Bronchial epithelial cell (primary cell): ENCODE measurements at places on chromosomes 3 and 15. TPM values are rescaled to one million over a fixed set of nuclear protein-coding genes. Genes with fewer than 3 reads are reported as not detected.

HSPBAP1 gene
- 11.3 and 12.0 TPM in 2 replicates for total RNA-seq

ATXN7 gene
- 8.7 and 9.5 TPM in 2 replicates for total RNA-seq

EHD4 gene
- total RNA-seq: 21.1 and 28.3 TPM in 2 replicates

PP2D1 gene
- total RNA-seq: not detected in 2 replicates

RLBP1 gene
- total RNA-seq: not detected in 2 replicates

SCAANT1 gene
- not detected in 2 replicates for total RNA-seq

ZPLD1 gene
- total RNA-seq: 2.6 and 3.9 TPM in 2 replicates

DPPA2 gene
- total RNA-seq: not detected in 2 replicates

DNA sequence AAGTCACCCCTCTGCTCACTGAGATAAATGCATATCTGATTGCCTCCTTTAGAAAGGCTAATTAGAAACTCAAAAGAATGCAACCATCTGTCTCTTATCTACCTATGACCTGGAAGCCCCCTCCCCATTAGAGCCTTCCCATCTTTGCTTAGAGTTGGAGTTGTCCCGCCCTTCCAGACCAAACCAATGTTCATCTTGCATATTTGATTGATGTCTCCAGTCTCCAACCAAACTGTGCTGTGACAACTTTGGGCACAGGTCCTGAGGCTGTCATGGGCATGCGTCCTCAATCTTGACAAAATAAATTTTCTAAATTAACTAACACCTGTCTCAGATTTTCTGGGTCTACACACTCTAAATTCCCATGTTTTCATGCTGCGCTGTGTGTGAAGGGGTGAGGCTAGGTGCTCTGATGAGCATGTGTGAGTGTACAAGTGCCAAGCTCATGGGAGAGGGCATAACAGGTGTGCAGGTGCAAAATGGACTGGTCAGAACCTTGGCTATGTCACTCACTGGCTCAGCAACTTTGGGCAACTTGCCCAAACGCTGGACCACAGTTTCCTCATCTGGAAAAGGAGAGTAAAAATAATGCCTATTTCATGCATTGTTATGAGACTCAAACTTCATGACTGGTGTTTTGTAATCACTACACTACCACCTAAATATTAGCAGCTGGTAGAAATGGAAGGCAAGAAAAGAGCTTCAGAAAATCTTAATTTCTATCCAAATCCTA is 7.2 kb downstream of the DAPK2 start:
- no peak for DNase-seq

DNA sequence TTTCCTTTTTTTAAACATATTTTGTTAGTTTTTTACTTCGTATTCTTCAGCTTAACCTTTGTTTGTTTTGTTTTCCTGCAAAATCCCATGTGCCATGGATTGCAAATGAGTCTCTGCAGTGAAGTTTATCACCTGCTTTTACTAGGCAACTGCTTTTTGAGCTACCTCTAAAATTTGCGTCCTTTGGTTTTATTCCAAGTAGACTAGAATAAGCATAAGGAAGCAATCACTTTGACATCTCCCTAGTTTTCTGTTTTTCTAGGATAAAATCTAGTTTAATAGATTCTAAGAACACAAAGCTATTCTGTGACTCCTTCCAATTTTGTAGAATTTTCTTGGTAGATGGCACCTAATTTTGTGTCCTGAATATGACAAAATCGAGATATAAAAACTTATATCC is 1059.2 kb downstream of the OTOL1 start:
- no peak for DNase-seq

DNA sequence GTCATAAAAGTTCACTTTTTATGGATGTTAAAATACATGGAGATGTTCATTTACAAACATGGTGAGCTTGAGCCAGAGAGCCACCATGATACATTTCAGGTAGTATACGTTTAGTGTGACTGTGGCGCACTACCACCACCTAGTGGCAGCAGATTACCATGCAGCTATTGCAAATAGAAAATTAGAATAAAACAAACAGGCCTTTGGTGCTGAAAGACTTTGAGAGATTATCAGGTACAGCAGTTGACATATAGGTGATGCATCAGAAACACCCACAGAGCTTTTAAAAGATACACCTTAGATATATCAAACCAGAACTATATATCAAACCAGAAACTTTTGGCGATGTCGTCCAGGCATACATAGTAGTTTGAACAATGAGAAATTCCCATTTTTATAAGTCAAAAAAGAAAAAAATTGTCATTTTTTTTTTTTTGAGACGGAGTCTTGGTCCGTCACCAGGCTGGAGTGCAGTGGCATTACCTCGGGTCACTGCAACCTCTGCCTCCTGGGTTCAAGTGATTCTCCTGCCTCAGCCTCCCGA is 42.0 kb upstream of the ICE2 start:
- DNase-seq: peak; percentile 80

DNA sequence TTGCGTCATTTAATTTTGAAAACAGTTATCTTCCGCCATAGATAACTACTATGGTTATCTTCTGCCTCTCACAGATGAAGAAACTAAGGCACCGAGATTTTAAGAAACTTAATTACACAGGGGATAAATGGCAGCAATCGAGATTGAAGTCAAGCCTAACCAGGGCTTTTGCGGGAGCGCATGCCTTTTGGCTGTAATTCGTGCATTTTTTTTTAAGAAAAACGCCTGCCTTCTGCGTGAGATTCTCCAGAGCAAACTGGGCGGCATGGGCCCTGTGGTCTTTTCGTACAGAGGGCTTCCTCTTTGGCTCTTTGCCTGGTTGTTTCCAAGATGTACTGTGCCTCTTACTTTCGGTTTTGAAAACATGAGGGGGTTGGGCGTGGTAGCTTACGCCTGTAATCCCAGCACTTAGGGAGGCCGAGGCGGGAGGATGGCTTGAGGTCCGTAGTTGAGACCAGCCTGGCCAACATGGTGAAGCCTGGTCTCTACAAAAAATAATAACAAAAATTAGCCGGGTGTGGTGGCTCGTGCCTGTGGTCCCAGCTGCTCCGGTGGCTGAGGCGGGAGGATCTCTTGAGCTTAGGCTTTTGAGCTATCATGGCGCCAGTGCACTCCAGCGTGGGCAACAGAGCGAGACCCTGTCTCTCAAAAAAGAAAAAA is 1.2 kb downstream of the B2M start:
- peak; percentile 63 for DNase-seq

DNA sequence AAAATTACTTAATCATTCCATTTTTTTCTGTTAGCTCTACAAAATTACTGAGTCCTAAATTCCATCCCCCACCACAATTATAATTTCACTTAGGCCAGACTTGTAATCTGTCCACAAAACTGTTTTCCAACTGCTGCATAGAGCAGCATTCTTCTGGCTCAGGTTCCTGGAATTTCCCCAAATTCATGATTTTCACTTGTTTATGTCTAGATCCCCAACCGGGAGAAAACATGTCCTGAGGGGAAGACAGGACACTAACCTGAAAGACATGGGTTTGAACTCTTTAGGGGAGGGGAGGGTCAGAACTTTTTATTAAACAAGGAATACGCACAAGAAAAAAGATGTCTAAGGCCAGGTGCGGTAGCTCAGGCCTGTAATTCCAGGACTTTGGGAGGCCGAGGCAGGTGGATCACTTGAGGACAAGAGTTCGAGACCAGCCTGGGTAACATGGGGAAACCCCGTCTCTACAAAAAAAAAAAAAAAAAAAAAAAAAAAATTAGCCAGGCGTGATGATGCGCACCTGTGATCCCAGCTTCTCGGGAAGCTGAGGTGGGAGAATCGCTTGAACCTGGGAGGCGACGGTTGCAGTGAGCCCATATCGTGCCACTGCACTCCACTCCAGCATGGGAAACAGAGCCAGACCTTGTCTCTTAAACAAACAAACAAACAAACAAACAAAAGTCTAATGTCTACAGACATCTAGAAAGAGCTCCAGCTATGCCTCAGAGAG is 1.5 kb downstream of the ETFA start:
- no peak for DNase-seq

GRCh38 chr15:35934383-35935049 is 388.6 kb upstream of the DPH6 start:
- no peak for DNase-seq

GRCh38 chr3:55572816-55573215 is 85.7 kb upstream of the WNT5A start:
- no peak for DNase-seq

GRCh38 chr3:32392536-32393302 is 1.1 kb downstream of the CMTM7 start:
- DNase-seq: peak; percentile 47

DNA sequence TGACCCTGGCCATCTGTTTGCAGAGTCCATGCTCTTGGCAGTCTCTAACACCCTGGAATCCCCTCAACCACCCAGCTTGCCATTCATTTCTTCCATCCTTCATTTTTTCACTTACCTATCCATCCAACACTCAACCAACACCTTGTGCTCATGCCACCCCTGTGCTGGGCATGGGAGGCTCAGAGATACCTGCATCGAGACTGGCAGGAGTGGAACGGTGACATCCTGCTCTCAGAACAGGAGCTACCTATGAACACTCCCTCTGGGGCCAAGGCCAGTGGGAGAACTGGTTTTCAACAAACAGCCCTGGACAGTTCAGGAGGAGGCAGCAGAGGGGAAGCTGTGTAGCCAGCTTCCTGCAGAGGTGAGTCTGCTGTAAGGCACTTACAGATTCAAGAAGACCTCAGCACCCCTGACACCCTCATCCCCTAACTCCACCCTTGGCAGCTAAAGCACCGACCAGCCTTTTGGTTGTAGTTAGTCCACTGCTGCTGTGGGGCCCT is 19.5 kb upstream of the ATP2B2 start:
- no peak for DNase-seq

DNA sequence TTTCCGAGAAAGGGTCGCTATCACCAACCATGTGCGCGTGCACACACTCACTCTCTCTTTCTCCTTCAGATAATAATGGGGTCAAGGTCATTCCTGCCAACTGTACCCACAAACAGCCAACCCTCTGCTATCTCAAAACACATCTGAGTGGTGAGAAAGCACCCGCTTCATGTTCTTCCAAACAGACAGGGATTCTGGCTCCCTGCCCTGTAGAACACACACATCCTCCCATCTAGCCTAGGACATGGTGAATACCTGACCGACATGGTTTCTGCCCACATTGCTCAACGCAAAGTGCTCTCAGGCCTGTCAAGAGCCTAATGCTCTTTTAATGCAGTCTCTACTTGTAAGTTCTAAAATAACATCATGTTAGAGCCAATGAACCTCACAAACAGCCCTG is 302.2 kb downstream of the FOXP1 start:
- no peak for DNase-seq

DNA sequence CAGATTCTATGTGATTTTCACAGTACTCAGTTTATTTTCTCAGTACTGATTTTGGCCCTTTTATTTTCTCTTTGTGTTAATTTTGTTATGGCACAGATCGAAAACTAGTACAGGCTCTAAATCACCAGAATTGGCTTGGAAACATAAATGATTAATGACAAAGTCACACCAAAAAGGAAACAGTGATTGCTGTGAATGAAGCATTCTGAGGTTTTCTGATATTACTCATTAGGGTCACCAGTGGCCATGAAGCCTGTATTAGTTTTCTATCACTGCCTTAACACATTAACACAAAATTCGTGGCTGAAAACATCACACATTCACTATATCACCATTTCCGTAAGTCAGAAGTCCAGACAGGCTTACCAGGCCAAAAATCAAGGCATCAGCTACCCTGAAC is 343.0 kb upstream of the THRB start:
- DNase-seq: no peak

GRCh38 chr3:151197981-151198767 is 4.8 kb downstream of the GPR171 start:
- DNase-seq: no peak

DNA sequence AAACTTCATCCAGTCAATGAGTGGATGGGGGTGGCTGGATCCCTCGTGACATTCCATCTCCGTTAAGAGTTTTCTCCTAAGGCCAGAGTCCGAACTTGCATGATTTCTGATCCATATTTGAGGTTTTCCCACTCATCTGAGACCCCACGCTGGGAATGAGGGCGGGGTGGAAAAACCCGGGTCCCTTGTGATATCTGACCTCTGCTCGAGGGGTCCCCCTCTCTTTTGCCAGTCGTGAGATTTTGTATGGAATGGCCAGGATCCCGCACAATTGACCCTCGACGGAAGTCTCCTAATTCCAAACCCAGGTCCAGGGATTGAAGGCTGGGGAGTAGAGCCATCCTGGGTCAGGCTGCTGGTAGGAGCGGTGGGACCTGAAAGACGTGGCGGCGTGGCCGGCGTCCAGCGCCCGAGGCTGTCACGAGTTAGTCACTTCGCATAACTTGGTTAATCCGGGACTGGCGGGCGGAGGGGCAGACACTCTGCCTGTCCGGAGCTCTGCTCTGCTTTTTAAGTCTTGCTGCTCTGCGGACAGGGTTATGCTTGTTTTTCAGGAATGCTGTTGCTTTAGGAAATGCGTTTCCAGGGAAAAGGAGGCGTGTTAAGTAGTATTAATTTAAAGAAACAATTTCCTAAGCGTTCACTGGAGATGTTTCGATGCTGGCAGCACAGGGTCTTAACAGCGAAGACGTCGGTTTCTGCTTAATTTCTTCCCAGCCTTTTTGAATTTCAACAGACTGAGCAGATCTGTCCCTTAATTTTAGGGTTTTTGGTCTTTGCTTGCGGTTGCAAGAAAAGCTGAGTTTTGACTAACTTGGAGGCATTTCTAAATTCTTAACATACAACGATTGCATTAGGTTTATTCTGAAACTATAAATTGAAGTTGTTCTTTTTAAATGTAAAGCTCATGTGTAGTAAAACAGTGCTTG is 69.7 kb upstream of the LRRFIP2 start:
- DNase-seq: peak; percentile 84

DNA sequence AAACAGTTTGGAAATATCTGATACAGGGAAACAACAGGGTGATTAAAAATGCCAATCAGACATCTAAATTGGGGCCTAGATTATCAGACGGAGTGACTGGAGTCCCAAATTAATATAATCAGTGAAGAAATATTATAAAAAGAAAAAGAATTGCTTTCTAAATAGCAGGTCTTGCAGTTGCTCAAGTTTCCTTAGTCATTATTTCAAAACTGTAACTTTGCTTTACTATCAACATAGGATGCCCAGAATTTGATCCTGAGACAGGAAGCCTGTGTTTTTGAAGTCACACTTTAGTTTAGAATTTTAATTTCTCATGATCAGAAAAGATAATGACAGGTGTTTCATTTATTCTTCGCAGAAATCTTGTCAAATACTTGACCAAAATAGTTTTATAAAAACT is 105.9 kb downstream of the IL1RAP start:
- no peak for DNase-seq
